ENCODE measurements at places on chromosomes 5 and 9.

- no peak for DNase-seq
Observed at GRCh38 chr9:110077925-110078324, 130.0 kb downstream of the C9orf152 start.

GRCh38 chr9:82273121-82273520, 284.5 kb downstream of the SPATA31D1 start:
- DNase-seq: no peak

DNA sequence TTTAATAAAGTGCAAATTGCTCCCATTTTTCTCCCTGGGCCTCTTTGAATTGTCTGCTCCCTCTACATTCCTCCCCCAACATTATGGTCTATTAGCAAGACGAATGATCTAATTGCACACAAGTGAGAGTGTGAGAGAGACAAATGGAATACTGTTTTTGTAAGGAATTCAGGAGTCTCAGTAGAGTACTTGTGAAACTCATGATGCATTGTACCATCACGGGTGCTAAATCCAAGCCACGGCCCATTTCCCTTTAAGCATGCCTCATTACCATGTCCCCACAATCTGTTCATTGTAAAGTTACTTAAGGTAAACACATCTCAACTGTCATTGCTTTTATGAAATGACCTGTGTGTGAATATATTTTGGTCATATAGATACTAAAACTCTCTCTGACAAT, 62.8 kb downstream of the CD180 start:
- no peak for DNase-seq

- DNase-seq: no peak
Observed at GRCh38 chr5:59598547-59598874, 295.0 kb downstream of the PDE4D start.
